ENCODE measurements at places on chromosomes 4 and X.

- H3K27me3 ChIP-seq: no peaks in the 10 kb centered on the region
- no peak for DNase-seq
- H3K4me3 ChIP-seq: no peak overlapping the region
- H3K27ac ChIP-seq: no peak overlapping the region
Observed at GRCh38 chrX:41822892-41823291, 98.9 kb downstream of the GPR82 start.

GRCh38 chr4:20384456-20384855 is 132.8 kb downstream of the SLIT2 start:
- peaks cover 5% of the 10 kb centered on the region for H3K4me1 ChIP-seq
- no peak for DNase-seq
- no peaks in the 10 kb centered on the region for H3K27me3 ChIP-seq

- H3K27ac ChIP-seq: peak overlapping the region; percentile 95
- no peak for DNase-seq
- H3K36me3 ChIP-seq: peaks cover 12% of the 10 kb centered on the region
- no peak overlapping the region for H3K4me3 ChIP-seq
Observed at GRCh38 chr4:38097818-38098217, 137.6 kb downstream of the PTTG2 start.

DNA sequence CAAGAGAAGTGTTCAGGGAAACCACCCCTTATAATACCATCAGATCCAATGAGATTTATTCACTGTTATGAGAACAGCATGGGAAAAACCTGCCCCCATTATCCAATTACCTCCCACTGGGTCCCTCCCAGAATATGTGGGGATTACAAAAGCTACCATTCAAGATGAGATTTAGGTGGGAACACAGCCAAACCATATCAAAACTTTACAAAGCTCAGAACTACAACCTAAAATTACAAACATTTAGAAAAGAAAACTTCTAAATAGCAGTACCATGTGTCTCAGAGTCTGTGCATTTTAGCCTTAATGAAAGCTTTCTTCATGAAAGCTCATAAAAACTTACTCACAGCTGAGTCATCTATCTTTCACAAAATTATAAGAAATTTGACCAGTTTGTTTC is 1442.8 kb upstream of the PCDH7 start:
- H3K36me3 ChIP-seq: no peaks in the 10 kb centered on the region
- no peak overlapping the region for H3K27ac ChIP-seq
- no peaks in the 10 kb centered on the region for H3K4me1 ChIP-seq
- no peak overlapping the region for H3K4me3 ChIP-seq

GRCh38 chrX:53239474-53239873 is 14.5 kb upstream of the KDM5C start:
- no peak overlapping the region for H3K27ac ChIP-seq
- H3K4me3 ChIP-seq: no peak overlapping the region
- peaks cover 12% of the 10 kb centered on the region for H3K36me3 ChIP-seq
- H3K4me1 ChIP-seq: no peaks in the 10 kb centered on the region
- H3K27me3 ChIP-seq: peaks cover 4% of the 10 kb centered on the region

- H3K27ac ChIP-seq: no peak overlapping the region
- no peak for DNase-seq
- H3K4me1 ChIP-seq: no peaks in the 10 kb centered on the region
- H3K36me3 ChIP-seq: no peaks in the 10 kb centered on the region
Observed at GRCh38 chrX:134010690-134011089, 25.3 kb upstream of the GPC3 start.

DNA sequence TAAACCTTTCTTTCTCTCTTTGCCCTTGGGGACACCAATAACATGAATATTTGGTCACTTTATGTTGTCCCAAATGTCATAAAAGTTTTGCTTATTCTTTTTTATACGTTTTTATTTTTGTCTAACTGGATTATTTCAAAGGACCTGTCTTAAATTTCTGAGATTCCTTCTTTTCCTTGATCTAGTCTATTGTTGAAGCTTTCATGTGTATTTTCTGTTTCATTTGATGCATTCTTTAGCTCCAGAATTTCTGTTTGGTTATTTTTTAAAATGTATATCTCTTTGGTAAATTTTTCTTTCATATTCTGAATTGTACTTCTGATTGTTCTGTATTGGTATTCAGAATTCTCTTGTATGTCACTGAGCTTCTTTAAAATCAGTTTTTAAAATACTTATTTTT is 88.3 kb downstream of the PTCHD1 start:
- H3K27me3 ChIP-seq: no peaks in the 10 kb centered on the region
- H3K4me3 ChIP-seq: no peak overlapping the region
- H3K4me1 ChIP-seq: no peaks in the 10 kb centered on the region
- H3K36me3 ChIP-seq: no peaks in the 10 kb centered on the region
- no peak overlapping the region for H3K27ac ChIP-seq
- no peak for DNase-seq

DNA sequence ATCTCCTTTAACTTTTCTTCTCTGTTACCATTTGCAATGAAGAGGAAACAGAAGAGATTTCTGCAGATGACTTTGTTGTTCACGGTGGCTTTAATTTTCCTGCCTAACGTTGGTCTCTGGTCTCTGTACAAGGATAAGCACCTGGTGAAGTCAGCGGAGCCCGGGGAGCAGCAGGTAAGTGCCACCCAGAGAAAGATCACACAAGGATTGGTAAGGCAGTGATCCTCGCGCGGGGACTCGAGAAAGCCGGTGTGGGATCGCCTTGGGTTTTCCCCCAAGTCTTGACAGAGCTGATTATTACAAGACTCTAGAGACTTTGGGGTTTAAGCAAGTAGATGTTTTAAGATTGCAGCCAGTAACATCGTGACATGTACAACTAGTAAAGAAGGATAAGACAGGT is 1.3 kb downstream of the GALNTL6 start:
- no peaks in the 10 kb centered on the region for H3K36me3 ChIP-seq
- H3K4me3 ChIP-seq: no peak overlapping the region
- H3K4me1 ChIP-seq: no peaks in the 10 kb centered on the region
- no peak overlapping the region for H3K27ac ChIP-seq

- peaks cover 62% of the 10 kb centered on the region for H3K4me1 ChIP-seq
- DNase-seq: no peak
- peak overlapping the region; percentile 88 for H3K27ac ChIP-seq
- H3K36me3 ChIP-seq: no peaks in the 10 kb centered on the region
- no peaks in the 10 kb centered on the region for H3K27me3 ChIP-seq
- H3K4me3 ChIP-seq: peak overlapping the region; percentile 38
Observed at GRCh38 chr4:76199664-76200211, 13.9 kb downstream of the SCARB2 start.

DNA sequence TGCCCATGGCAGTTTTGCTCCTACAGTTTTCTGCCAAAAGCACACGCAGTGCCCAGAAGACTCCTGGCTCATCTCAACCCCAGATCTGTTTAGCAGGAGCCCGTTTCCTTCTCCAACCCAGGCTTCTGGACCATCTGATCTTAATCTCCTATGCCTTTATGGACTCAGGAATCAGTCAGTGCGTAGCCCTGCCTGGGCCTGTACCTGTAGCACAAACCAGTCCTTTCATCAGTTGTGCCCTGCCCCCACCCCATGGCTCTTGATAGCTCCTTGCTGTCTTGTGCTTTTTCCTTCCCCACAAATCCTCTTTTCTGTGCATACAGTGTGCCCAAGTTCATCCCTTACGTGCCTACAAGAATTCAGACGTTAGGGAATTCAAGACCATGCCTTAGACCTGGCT is 1.5 kb downstream of the ZNF718 start:
- H3K4me1 ChIP-seq: peaks cover 6% of the 10 kb centered on the region
- H3K27me3 ChIP-seq: no peaks in the 10 kb centered on the region
- DNase-seq: peak; percentile 26
- peak overlapping the region; percentile 83 for H3K4me3 ChIP-seq
- no peak overlapping the region for H3K27ac ChIP-seq
- no peaks in the 10 kb centered on the region for H3K36me3 ChIP-seq

GRCh38 chrX:143935601-143936000 is 51.7 kb downstream of the UBE2NL start:
- H3K36me3 ChIP-seq: no peaks in the 10 kb centered on the region
- H3K4me3 ChIP-seq: no peak overlapping the region
- H3K4me1 ChIP-seq: no peaks in the 10 kb centered on the region
- H3K27me3 ChIP-seq: no peaks in the 10 kb centered on the region

DNA sequence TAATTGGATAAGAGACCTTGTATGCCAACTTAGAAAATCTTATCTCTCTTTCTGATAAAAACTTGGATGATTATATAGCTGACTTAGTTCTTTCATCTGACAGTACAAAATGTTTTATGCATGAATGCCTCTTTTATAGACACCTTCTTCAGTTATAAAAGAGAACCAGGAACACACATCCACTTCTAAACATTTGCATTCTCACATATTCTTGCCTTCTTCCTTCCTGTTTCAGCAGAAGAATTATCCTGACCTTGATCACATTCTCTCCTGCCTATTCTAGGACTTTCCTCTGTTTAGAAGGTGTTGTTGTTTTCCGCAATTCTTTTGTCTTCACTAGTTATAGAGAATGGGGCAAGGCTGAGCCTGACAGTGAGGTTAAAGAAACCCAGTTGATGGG is 80.9 kb downstream of the LARP7 start:
- H3K36me3 ChIP-seq: no peaks in the 10 kb centered on the region
- no peak overlapping the region for H3K4me3 ChIP-seq
- H3K27ac ChIP-seq: no peak overlapping the region

- DNase-seq: peak; percentile 77
- H3K27ac ChIP-seq: no peak overlapping the region
- no peaks in the 10 kb centered on the region for H3K27me3 ChIP-seq
- no peaks in the 10 kb centered on the region for H3K4me1 ChIP-seq
- H3K4me3 ChIP-seq: no peak overlapping the region
Observed at GRCh38 chrX:49060914-49061313, 2.1 kb downstream of the CCDC120 start.

DNA sequence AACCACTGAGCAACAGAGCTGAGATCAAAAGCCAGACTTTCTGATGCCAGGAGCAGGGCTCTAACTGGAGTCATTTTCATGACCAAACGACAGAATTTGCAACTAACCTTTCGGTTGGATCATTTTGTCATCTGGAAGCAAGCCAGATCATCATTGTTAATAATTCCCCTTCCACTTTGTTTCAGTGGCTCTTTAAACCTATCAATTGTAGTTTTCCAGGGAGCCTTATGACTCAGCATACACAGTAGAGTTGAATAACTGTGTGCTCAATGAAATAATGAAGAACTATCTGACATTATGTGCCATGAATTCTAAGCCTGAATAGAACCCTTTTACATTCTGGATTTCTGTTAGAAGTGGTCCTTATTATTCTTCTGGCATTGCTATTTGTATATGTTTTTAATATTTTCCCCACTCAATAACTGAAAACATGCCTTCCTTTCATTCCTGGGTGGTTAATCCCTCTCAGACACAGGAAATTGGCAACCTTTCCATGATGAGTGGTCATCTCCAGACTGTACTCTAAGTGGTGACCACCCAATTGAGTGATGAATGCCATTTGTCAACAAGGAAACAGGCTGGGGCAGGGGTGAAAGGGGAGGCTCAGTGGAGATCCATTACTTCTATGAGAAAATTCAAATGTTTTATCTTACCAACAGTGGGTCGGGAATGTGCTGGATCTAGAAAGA is 431.8 kb downstream of the BCOR start:
- peak overlapping the region; percentile 39 for H3K27ac ChIP-seq
- no peaks in the 10 kb centered on the region for H3K36me3 ChIP-seq
- H3K4me1 ChIP-seq: peaks cover 15% of the 10 kb centered on the region
- no peak for DNase-seq

DNA sequence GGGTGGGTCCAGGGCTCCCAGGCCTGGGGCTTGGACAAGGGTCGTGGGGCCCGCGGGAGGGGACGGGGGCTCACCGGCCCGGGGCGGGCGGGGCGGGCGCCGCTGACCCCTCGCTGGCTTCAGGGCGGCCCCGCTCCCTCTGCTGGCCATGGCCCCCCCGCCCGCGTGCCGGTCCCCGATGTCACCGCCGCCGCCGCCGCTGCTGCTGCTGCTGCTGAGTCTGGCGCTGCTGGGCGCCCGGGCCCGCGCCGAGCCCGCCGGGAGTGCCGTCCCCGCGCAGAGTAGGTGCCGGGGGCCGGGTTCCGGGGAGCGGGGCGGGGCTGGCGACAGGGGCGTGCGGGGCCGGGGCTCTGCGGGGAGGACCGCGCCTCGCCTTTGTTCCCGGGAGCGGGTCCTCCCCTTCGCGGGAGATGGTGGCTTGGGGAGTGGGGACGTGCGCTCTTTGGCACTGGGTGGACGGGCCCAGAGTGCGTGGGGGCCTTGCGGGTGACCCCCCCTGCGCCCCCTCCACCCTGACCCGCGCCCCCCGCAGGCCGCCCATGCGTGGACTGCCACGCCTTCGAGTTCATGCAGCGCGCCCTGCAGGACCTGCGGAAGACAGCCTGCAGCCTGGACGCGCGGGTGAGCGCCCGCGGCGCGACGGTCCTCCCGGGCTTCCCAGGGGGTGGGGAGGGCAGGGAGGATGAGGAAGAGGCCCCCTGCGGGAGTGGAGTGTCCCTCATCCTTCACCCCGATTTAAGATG is 16.8 kb upstream of the NAT8L start:
- peaks cover 6% of the 10 kb centered on the region for H3K4me1 ChIP-seq
- DNase-seq: peak; percentile 96
- H3K4me3 ChIP-seq: peak overlapping the region; percentile 81

GRCh38 chr4:128384765-128385598 is 97.4 kb upstream of the PGRMC2 start:
- H3K4me1 ChIP-seq: peaks cover 48% of the 10 kb centered on the region
- no peak for DNase-seq
- H3K27me3 ChIP-seq: no peaks in the 10 kb centered on the region
- H3K36me3 ChIP-seq: no peaks in the 10 kb centered on the region

- H3K4me1 ChIP-seq: no peaks in the 10 kb centered on the region
- no peak overlapping the region for H3K4me3 ChIP-seq
- DNase-seq: no peak
- peaks cover 63% of the 10 kb centered on the region for H3K36me3 ChIP-seq
Observed at GRCh38 chr4:37847311-37847884, 20.9 kb downstream of the PGM2 start.

- DNase-seq: no peak
- H3K4me3 ChIP-seq: no peak overlapping the region
- no peaks in the 10 kb centered on the region for H3K4me1 ChIP-seq
- H3K36me3 ChIP-seq: no peaks in the 10 kb centered on the region
Observed at GRCh38 chr4:93080316-93080715, 748.2 kb upstream of the ATOH1 start.

DNA sequence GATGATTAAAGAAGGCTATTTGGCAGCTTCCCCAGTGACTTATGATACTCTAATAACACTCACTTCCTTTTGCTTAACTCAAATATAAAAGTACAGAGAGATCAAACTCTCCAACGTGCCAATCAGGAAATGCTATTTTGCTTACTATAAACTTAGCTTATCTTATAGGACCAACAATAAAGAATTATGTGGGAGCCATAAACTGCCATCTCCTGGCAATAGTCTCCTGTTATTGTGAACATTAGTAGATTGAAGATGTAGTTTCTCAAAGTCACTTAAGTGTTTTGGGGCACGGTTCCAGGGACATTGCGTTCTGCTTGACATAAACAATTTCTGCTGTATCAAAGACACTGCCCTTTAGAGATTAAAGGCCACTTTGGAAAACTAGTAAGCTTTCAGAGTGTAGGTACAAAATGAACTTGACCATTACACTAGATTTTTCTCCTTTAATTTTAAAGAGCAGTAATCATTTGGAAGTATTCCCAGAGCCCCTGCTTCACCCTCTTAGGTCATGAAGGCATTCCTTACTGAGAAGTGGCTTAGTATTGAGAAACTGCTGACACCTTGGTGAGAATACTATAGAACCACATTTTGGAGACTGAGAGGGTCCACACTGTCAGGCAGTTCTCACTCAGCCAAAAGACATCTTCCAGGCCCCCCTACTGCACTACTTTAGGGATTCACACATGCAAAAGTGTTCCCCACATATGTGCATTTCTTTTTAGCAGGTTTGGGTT is 51.9 kb downstream of the MAOA start:
- DNase-seq: no peak
- H3K27ac ChIP-seq: no peak overlapping the region
- no peak overlapping the region for H3K4me3 ChIP-seq
- H3K36me3 ChIP-seq: no peaks in the 10 kb centered on the region
- no peaks in the 10 kb centered on the region for H3K4me1 ChIP-seq
